ENCODE measurements at places on chromosomes 11 and 22.

GRCh38 chr11:8262552-8263108, 1.0 kb downstream of the LMO1 start:
- DNase-seq, result peak; percentile 15

DNA sequence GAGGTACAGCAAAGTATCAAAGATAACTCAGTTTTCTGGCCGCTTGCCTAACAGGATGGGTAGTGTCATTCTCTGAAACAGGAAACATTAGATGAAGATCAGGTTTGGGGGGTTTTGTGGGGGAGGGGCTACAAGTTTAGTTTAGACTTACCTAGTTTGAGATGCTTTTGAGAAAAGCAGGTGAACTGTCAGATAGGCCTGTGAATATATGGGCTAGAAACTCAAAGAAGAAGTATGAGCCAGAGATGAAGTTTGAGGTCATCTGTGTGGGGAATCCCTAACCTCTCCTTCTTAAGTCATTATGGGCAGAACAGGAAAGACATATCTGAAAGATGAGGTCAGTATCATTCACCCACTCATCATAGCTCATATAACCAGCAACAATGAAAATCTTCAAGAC, 11.9 kb downstream of the HOATZ start:
- no peak for DNase-seq

DNA sequence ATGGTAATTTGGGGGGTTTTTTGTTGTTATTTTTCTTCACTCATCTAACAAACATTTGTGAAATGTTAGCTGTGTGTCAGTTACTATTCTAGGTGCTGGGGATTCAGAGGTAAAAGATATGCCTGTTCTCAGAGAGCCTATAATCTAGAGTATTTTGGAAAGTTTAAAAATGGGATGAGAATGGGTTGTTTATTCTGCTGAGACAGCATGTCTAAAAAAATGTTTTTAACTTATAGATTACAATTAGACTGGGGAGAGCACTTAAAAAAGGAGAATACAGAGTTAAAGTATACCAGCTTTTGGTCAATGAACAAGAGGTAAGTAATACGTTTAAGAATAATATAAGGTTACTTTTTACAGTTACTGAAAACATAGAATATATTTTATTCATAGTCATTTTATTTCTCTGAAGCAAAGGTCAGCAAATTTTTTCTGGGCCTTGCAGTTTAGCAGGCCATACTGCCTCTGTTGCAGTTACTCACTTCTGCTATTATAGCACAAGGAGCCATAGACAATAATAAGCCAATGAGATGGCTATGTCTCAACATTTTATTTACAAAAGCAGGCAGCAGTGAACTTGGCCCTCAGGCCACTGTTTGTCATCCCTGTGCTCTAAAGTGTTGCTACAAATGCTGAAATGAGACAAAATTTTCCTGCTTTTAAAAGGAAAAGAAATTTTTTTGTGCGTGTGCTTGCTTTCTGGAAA, 60.0 kb downstream of the DKK3 start:
- DNase-seq, result no peak

GRCh38 chr22:37544955-37545702, 15.2 kb upstream of the CDC42EP1 start:
- no peak for DNase-seq

DNA sequence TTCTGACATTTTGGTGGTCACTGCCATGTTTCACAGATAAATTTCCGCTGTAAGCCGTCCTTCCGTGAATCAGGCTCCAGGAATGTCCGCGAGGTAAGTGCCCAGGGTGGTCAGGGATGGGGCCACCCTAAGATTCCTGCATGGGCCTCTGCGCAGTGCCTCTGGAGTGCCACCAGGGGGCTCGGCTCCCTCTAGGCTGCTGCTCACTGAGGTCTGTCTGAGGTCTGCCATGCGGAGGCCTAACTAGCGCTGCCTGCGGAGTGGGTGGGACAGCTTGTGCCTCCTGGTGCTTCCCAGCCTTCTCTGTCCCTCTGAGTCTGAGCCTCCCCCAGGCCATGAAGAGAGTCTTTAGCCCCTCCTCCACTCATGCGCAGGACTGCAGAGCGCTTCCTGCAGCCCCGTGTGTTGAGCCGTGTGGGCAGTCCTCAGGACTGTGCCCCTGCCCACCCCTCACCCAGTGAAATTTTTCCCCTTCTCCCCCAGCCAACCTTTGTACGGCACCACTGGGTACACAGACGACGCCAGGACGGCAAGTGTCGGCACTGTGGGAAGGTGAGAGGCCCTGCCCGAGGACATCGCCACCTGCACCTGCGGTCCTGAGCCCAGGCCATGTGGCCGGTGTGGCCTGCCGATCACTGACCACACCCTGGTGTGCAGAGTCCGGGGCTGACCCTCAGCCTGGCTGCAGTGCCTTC, 11.9 kb upstream of the MDK start:
- DNase-seq, result no peak

DNA sequence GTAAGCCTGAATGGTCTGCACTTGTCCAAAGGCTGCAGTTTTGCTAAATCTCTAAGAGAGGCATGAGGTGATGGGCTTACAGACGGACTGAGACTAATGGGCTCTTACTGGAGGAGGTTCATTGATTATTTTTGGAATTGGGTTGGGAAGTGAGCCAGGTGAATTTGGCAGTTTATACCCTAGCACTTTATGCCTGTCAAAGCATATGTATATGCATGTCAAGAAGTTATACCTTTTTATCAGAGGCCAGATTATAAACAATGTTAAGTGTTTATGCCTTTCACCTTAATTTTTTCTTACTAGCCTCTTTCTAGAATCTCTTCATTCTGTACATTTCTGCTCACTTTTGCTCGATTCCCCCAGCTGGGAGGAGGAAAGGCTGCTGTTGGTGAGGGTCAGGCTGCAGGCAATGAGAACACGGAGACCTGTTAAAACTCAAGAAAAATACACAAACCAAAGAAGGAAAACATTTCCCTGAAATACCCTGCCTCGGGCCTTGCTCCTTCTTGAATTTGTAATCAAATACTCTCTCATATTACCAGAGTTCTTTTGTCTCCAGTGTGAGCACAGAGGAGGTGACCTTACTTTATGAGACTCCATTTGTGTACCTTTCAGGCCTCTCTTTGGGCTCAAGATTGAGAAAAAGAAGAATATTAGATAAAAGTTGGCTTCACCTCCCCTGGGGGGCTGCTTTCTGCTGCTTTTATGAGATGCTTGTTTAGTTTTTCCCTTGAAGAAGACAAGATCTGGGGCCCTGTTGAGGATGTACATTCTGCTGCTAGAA, 19.6 kb downstream of the NAT10 start:
- no peak for DNase-seq

DNA sequence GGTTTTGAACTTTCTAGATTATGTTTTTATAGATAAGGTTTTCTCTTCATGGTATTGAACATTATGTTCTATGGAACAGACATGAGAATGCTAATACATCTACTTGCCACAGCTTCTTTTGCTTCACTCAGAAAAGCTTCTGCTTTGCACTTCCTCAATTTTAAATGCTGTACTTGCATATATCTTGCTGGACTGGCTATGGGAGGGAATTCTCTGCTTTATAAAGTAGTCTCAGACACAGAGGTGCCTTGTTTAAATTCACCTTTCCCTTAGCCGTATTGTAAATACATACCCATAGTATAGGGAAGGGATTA, 173.9 kb downstream of the DDX10 start:
- no peak for DNase-seq

- DNase-seq, result no peak
Observed at GRCh38 chr11:15212876-15213275, 98.2 kb downstream of the INSC start.

GRCh38 chr11:20017320-20017719, 143.0 kb downstream of the DBX1 start:
- DNase-seq, result no peak

GRCh38 chr22:31970490-31971444, 26.4 kb downstream of the YWHAH start:
- DNase-seq, result no peak

Data from skin of body (tissue), 3 donors.